ENCODE measurements at places on chromosomes 12 and 14.

GRCh38 chr14:95536671-95537070 is 1.8 kb downstream of the GLRX5 start:
- DNase-seq = no peak

DNA sequence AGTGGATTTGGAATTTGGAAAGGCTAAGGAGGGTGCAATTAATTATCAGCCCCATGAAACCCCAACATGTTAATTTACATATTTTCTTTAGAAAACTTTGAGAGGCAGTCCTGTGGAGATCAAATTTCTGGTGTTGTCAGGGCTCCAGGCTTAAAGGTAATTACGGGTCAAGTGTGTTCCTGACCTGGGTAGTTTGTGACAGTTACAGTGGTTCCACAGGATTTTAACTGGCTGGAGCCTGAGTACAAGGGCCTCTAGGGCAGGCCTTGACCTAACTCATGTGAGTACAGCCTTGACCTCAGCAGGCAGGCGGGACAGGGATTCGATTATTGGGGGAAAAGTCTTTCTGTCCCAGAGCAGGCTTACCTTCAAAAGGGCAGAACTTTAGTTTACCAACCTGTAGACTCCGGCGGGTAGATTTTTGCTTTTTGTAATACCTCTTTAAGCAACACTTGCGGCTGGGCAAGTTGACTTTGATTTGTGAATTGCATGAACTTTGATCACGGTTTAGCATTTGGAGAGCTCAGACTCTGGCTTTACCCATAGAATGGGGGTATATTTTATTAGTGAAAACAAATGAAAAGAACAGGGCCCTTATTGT is 8.4 kb upstream of the PPTC7 start:
- no peak for DNase-seq

GRCh38 chr12:98606359-98606988 is 13.0 kb downstream of the SLC25A3 start:
- no peak for DNase-seq

GRCh38 chr12:18975933-18976332 is 153.6 kb upstream of the PLEKHA5 start:
- DNase-seq = no peak

GRCh38 chr12:102430661-102431060 is 49.7 kb downstream of the IGF1 start:
- no peak for DNase-seq

DNA sequence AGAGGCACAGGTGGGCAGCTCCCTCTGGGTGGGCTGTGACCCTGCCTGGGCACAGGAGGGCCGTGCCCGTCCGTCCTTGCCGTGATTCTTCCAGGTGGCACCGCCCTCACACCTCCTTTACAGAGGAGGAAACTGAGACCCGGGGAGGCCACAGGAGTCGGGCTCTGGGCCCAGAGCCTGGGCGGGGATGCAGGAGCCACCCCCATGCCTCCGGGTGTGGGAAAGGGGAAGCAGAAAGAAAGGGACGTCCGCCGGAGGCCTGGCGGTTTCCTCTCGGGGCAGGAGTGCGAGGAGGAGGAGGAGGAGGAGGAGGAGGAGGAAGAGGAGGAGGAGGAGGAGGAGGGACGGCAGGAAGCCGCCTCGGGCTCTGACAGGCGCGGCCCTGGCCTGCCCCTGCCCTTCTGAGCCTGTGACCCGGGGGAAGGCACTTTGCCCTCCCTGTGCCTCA is 23.0 kb downstream of the SH2B3 start:
- no peak for DNase-seq

GRCh38 chr12:100399095-100399494 is 42.2 kb downstream of the SLC17A8 start:
- no peak for DNase-seq
